ENCODE measurements at places on chromosomes 7 and 10. TPM values are rescaled to one million over a fixed set of nuclear protein-coding genes. Genes with fewer than 3 reads are reported as not detected.

DNA sequence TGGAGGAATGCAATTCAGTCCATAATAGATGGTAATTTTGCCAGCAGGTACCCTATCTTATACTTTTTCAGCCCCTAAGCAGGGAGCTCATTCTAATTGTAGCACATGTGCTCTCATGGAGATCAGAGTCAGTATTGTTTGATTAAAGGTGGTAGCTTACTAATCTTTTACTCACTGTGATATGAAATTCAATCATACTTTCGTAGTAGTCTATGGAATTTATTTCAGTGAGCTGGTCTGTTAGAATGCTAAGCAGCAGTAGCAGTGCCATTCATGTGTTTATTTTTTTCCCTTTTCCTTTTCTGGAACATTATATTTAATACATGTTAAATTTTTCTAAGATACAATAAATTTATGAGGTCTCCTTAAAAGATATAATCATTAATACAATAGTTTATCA is 109.0 kb downstream of the ST7 start:
- no peak for DNase-seq

DNA sequence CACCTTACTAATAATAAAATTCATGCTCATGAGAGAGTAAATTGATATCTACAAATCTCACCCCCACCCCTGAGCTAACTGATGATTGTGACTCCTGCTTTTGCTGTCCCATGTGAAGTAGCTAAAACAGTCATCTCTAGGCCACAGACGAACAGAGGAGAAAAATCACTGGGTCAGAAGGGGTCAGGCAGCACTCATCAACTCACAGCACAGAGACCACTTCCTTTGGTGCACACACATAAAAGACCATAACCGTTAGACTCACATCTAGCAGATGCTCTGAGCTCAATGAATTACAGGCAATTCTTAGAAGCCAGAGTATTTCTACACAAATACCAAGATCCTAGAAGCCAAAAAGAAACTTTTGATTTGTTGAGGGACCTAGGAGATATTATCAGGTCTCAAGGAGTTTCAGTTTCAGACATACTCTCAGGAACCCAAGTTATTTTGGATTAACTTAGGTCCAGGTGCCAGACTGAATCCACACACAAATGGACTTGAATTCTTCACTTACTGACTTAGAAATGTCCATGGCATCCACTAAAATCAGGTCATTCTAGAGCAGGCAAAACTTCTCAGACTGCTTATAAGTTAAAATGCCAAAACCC is 65.0 kb upstream of the TES start:
- DNase-seq: no peak

GRCh38 chr7:307970-308369 is 18.0 kb downstream of the FOXL3 start:
- no peak for DNase-seq

DNA sequence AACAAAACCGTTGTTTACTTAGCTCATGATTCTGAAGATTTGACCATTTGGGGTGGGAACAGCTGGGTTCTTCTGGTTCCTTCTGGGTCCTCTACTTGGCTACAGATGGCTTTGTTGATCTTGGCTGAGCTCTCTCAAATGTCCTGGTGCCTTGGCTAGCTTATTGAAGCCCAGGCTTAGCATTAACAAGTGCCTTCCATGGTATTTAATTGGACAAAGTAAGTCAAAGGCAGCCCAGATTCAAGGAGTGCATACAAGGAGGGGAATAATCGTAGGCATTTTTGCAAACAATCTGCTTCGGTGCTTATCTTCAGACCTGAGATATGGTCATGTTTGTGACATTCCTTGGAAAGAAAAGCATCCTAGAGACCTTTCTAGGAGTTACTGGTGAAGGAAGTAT is 81.4 kb downstream of the ADCYAP1R1 start:
- DNase-seq: no peak

DNA sequence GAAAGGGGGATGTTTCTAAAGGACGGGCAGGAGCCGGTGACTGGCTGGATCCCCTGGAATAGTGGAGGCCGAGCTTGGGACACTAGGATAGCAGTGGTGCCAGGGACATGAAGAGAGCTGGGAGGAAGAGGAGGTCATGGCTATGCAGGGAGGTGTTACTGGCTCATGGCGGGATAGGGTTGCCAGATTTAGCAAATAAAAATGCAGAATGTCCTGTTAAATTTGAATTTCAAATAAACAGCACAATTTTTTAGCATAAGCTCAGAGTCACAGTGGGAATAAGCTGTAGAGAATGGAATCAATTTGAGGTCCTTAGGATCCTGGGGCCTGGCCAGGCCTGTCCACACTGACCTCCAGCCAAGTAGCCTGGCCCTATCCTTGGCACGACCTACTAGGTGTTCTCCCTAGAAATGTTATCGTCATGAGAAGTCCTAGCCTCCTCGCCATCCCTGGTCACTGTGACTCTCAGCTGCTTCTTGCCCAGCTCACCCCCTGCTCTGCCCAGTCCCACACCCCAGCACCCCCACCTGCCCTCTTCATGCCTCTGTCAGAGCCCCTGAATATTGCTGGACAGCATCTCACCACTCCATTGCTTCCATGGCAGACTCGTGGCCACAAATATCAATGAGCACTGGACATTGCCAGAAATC is 7.6 kb upstream of the KCP start:
- DNase-seq: no peak

DNA sequence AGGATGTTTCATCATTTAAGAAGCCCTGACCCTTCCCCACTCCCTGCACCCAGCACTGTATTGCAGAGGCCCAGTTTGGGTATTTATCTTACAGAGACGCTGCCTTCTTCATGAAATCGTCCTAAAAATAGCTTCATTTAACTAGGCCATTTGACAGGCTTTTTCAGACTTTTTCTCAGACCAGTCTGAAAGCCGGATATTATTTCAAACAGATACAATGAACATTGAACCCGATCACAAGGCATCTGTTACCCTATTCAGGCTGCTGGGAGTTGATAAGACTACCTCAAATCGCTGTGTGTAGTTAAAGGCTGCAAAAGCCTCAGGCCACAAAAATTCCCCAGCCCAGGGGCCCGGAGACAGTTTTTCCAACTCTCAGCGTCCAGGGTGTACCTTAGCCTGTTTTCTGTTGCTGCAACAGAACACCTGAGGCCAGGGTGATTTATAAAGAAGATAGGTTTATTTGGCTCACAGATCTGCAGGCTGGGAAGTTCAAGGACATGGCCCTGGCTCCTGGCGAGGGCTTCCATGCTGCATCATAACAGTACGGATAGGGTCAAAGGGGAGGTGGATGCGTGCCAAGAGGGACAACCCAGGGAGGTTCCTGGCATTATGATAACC is 130.7 kb upstream of the SH2B2 start:
- DNase-seq: peak; percentile 85

- DNase-seq: no peak
Observed at GRCh38 chr10:49694466-49694865, 15.0 kb downstream of the C10orf53 start.

- no peak for DNase-seq
Observed at GRCh38 chr7:99229234-99229633, 21.3 kb upstream of the KPNA7 start.

DNA sequence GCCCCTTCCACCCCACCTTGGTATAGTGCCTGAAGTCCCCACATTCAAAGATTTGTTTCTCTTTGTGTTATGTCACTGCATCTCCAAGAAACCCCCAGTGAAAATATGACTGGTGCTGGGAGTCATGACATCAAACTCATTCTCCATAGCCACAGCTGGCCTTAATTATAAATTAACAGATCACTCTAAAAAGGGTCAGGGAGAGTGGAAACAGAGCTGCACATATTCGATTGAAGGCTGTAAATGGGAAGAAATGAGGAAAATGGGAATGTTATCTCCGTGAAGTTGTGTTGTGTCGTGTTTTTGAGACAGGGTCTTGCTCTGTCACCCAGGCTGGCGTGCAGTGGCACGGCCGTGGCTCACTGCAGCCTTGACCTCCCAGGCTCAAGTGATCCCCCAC is 24.2 kb upstream of the NUP42 start:
- no peak for DNase-seq

- DNase-seq: no peak
Observed at GRCh38 chr10:80503584-80504157, 34.0 kb upstream of the SH2D4B start.

GRCh38 chr7:99141841-99142726 is 1.8 kb downstream of the SMURF1 start:
- peak; percentile 61 for DNase-seq

GRCh38 chr10:14554091-14554490 is 220.6 kb downstream of the FAM107B start:
- DNase-seq: peak; percentile 40

DNA sequence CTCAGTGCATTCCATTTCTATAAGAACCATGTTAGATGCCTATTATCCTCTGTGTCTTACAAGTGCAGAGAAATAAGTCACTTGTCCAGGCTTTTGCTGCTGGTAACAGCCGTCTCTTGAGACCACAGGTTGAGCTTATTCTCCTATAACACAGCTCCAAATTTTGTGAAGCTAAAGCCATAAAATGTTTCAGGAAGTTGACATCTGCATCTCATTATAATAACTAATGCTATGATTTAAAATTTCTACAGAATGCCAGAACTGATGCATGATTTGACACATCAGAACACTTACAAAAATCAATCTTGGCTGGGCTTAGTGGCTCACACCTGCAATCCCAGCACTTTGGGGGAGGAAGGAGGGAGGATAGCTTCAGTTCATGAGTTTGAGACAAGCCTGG is 986.9 kb downstream of the TYW1 start:
- no peak for DNase-seq

DNA sequence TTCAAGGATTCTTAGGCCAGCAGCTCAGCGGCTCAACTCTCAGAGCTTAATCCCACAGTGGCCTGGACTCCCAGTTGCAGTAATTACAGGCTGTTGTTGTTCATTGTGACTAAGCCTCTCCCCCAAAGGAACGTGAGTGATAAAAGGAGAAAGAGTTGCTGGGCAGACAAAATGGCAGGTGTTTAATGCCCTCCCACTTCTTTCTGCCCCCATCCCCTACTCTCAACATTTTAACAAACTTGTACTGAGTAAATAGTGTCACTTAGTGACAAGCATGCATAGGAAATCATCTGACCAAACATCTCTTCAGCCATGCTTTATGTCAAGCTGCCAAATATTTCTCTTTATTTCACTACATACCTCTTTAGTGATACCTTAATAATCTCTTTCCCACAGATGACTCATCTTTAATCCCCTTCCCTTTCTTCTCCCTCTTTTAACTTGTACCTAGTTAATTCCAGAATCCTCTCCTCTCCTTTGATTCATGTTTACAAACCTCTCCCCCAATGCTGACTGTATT is 12.4 kb upstream of the MTERF1 start:
- DNase-seq: no peak

DNA sequence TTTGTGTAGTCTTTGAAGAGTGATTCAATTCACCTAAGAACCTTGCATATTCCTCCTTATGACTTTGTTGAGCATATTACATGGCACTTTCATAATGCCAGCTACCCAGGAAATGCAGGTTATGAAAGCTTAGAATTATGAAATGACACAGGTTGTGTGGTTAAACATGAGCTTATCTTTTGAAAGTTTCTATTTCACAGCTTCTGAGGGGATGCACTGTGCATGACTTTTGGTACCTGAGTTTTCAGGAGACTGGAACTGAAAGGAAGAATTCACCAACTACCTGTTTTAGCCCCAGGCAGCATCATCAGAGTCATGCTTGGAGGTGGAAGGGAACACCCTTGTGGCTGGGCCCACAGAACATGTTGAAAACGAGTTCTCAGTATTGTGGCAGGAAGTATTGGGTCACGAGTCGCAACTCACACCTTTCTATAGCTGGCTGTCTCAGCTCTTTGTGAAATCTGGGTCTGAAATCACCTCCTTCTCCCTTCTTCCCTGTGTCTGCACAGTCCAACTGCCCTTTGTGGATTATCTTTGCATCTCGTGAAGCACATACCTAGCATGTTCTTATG is 228.2 kb downstream of the PTEN start:
- no peak for DNase-seq

DNA sequence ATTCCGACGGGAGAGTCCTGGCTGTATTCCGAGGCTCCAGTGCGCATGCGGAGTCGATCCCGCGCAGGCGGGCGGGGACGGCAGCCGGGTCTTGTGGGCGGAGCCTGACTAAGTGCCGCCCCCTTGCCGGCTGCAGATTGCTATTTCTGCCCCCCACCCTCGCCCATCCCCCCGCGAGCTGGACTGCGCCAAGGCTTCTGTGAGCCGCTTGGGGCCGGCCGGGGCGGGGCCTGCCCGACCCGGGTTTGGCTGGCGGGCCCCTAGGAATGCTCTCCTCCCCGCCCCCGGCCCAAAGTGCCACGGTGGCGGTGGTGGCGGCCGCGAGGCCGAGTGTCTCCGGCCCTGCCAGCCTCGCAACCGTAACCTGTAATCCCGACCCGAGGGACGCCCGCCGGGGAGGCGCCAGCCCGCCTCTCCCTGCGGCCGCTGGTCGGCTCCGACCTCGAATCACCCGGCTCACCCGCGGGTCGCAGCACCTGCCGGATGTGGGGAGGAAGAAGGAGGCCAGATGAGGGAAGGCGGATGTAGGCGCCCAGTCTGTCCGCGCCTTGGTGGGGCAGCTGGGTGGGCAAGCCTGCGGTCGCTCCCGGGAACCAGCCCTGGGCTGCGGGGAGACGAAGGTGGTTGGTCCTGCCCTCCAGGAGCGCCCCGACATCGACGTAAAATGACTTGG is 702 bp upstream of the KAZALD1 start:
- DNase-seq: peak; percentile 95

DNA sequence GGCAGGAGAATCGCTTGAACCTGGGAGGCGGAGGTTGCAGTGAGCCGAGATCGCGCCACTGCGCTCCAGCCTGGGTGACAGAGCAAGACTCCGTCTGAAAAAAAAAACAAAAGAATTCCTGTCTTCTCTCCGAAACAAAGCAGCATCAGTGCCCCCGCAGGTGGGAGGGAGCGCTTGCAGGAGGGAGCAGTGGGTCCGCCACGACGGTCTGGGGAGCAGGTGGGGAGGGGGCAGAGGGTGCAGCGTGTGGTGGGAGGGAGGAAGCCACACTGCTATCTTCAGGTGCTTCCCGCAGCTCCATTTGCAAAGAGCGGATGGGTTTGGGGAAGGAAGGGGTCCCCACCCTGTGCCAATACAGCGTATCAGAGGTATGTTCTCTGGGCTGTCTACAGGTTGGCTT is 31.7 kb downstream of the LIMK1 start:
- DNase-seq: no peak

GRCh38 chr10:75209086-75209920 is 1.3 kb upstream of the VDAC2 start:
- no peak for DNase-seq

GRCh38 chr7:24979470-24979862 is 512 bp downstream of the OSBPL3 start:
- DNase-seq: peak; percentile 54

- no peak for DNase-seq
Observed at GRCh38 chr10:101538446-101538845, 49.6 kb downstream of the POLL start.

DNA sequence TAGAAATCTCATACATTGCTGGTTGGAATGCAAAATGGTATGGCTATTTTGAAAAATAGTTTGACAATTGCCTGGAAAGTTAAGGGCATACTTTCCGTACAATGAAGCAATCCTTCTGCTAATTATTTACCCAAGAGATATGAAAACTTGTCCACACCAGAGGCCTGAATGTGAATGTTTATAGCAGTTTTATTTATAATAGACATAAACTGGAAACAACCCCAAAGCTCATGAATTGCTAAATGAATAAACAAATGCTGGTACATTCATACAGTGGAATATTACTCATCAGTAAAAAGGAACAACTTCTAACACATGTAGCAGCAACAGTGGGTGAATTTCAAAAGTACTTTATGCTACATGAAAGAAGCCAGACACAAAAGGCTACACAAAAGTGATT is 42.7 kb downstream of the MMRN2 start:
- DNase-seq: no peak

Gene RSPH10B2
- total RNA-seq: not detected

Gene UCMA
- total RNA-seq: not detected

Gene SH2D4B
- total RNA-seq: not detected

Gene TRIL
- total RNA-seq: 0.25 TPM

Gene TMEM229A
- not detected for total RNA-seq

Gene MSMB
- not detected for total RNA-seq

Gene CNTNAP2
- total RNA-seq: 8.1 TPM

Gene CYP3A7
- 454 TPM for total RNA-seq
